ENCODE measurements at places on chromosomes 12 and 14.

DNA sequence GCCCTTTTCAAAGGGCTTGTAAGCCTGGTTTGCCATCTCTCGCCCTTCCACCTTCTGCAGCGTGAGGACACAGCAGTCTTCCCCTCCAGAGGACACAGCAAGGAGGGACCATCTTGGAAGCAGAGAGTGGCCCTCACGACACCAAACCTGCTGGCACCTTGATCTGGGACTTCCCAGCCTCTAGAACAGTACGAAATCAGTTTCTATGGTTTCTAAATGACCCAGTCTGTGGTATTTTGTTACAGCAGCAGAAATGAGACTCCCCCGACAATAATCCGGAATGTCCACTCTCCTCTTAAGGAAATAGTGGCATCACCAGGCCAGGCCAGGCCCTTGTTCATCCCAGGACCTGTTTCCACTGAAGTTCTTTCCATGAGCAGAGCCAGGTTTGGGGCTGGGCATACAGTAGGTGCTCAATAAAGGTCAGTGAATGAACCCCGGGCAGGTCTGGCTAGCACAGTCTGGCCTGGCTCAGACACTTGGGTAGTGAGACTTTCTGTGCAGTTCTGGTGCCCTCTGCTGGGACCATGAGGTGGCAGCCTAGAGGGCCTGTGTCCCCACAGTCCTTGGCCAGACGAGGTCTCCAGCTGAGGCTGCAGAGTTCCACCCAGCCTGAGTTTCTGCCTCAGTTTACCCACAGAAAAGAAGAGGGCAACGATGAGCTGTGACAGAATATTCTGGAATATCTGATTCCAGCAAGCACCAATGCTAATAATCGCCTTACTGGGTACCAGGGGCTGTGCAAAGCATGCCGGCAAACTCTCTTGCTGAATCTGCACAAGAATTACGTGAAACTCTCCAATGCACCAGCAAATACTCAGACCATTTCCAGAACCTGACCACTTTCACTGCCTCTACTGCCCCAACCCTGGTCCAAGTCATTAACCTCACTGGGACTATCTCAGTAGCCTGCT, 14.0 kb downstream of the ABCB9 start:
- no peak for DNase-seq

- no peak for DNase-seq
Observed at GRCh38 chr14:41521891-41522290, 84.8 kb upstream of the LRFN5 start.

- DNase-seq = no peak
Observed at GRCh38 chr12:69266036-69266635, 26.8 kb downstream of the CPSF6 start.

- DNase-seq = no peak
Observed at GRCh38 chr12:121005346-121005815, 10.9 kb downstream of the C12orf43 start.

GRCh38 chr14:45785240-45785639, 532.2 kb upstream of the MIS18BP1 start:
- DNase-seq = no peak

GRCh38 chr12:40946612-40947194, 241.4 kb upstream of the PDZRN4 start:
- DNase-seq = no peak

DNA sequence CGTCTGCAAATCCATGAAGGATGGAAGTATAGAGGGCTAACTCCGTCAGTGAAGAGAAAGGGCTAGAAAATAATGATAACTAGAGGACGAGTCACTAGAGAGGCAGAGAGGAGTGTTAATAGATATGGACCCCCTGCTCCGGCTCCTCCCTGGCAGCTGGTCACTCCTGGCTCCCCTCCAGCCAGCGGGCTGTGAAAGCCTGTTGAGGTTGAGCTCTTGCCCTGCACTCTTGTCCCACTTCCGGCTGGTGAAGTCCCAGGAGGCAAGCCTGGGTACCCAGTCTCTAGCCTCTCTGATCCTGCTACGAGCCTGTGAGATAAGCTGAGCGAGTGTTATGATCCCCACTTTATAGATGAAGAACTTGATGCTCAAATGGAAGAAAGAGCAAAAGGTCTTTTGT, 90.3 kb downstream of the RFX4 start:
- DNase-seq = no peak

DNA sequence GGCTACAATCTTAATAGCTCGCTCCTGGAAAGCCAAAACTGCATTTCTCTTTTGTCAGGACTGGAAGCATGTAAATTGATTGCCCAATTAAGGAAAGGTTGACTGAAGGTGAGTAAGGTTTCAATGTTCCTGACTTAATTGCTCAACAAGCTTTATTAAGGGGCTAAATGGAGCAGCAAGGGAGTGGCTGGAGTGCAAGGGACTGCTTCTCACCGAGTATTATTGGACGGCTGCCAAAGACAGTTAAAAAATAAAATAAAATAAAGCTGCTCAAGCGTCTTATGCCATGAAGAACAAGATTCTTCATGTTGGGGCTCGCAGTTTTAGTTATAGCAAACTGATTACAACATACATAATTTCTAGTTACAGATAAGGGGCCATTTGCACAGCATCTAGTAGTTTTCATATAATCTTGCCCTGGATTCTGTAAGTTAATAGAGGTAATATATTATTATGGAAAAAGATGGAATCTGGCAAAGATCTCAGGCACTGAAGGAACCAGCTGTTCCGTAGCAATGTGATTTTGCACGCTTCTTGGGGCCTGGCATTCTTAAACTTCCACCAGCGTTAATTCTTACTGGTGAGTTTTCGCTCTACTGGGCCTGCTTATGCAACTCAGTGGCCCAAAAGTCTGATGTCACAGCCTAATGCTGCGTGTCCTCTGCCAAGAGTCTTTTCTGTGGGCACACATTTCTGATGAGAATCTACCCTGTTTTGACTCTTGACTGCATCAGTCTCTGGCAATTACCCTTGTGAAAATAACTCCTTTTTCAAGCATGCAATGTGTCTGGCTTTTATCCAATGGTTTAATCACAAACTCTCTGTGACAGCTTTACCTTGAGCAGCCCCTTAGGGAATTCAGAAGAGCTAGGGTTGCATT, 108.5 kb downstream of the SLC38A1 start:
- DNase-seq = peak; percentile 59

DNA sequence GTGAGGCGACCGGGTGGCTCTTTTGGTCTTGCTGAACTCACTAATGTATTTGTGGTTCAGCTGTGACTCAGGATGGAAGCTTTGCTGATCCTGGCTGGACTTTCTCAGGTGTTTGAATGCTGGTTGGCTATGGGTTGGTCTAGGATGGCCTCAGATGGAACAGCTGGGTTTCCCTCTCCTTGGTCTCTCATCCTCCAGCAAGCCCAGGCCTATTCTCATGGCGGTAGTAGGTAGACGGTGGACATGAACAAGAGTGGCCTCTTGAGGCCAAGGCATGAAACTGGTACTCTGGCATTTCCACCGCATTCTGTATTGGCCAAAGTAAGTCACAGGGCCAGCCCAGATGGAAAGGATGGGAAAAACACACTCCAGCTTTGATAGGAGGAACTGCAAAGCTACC, 11.8 kb upstream of the POLR3B start:
- DNase-seq = no peak

GRCh38 chr14:103099081-103099732, 4.7 kb downstream of the EXOC3L4 start:
- DNase-seq = no peak

DNA sequence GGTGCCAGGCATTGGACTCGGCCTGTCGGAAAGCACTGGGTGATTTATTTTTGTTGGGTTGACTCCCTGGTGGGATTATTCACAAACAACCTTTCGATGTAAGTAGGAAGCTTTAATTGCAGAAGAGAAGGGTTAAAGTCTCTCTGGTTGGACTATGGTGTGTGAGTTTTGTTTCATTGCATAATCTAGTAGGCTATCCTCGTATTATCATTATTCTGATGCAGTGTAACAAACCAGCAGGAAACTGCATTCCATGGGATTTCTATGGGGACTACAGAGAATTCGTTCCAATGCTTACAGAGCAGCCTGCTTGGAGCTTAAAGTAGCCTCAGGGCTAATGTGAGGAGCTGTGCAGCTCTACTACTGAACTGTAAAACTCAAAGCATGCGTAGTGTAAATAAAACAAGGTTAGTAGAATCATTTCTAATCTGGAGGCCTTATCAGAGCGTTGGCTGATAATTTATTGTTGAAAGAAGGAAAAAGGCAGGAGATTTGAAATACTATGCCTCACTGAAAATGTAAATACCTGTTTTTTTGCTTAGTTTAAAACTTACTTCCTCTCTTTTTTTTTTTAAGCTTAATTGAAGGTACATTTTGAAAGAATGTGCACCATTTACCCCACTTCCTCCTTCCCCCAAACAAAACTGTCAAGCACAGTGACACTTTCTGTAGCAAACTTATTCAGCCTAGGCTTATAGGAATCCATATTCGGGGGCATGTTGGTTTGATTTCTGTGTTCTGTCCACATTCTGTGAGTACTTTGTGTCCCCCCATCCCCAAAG, 226.7 kb downstream of the NPAS3 start:
- DNase-seq = no peak

DNA sequence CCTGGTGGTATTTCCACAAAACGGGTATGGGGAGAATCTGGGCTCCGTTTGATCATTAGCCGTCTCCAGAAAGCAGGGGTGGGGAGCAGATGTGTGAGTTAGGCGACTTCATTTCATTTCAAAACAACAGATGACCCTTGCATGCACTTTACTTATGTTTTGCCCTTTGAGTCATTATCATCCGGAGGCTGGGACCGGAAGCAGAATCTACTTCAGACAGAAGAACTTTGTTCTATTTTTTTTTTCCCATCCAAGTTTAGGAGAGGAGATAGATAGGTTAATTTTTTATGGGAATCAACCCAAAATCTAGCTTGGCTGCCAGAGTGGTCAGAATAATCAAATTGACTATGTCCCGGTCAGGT, 31.3 kb upstream of the CMAS start:
- no peak for DNase-seq

GRCh38 chr12:92108651-92109050, 37.0 kb downstream of the BTG1 start:
- DNase-seq = no peak

GRCh38 chr12:50985322-50985721, 33.0 kb downstream of the HIGD1C start:
- no peak for DNase-seq

DNA sequence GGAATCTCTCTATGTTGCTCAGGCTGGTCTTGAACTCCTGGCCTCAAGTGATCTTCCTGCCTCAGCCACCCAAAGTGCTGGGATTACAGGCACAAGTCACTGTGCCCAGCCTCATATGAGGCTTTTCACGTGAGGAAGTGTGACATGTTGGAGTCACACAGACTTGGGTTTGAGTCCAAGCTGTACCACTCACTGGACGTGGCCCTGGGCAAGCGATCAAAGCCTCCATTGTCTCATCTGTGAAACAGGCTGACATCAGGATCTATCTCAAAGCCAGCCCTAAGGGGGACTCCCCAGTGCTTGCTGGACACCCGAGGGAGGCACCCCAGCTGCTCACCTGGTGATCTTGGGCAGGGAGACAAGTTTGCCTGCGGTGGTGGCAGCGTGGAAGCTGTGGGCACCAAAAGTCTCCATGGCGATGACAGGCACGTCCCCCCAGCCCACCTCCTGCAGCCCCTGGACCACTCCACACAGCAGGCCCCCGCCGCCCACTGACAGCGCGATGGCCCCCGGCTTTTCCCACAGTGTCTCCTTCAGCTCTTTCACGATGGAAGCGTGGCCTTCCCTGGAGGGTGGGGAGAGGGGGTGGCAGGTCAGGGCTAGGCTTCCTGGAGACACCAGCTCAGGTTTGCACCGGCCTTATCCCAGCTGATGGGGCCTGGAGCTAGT, 6.7 kb downstream of the SDS start:
- no peak for DNase-seq

- no peak for DNase-seq
Observed at GRCh38 chr12:13784504-13784903, 196.9 kb downstream of the GRIN2B start.

- DNase-seq = no peak
Observed at GRCh38 chr12:22698576-22698975, 73.6 kb downstream of the ETNK1 start.

DNA sequence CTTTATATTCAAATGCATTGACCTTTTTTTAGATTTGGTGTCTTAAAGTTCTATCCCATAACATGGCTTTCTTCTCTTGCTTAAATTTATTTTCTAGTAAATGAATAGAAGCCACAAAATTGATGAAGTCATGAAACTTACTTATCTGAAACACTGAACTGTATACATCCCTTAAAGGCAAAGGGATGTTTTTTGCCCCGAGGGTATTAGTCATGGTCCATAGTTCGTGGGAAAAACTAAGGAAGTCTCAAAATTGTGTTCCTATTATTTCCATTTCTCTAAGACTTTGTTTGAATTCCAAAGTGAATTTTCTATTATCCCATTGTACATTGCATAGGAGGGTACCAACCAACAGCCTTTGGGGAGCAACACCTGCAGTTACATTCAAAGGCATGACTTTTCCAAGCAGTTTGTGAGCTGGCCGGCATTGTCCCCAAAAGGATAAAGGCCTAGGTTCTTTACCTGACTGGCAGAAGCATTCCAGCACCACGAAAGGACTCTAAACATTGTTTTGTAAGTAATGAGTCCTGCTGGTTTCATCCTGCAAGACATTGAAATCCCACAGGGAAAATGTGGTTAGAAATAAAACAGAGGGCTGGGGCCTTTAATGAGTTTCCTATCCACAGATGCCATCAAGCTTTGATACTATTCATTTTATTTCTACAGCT, 473.5 kb downstream of the PRKD1 start:
- no peak for DNase-seq

DNA sequence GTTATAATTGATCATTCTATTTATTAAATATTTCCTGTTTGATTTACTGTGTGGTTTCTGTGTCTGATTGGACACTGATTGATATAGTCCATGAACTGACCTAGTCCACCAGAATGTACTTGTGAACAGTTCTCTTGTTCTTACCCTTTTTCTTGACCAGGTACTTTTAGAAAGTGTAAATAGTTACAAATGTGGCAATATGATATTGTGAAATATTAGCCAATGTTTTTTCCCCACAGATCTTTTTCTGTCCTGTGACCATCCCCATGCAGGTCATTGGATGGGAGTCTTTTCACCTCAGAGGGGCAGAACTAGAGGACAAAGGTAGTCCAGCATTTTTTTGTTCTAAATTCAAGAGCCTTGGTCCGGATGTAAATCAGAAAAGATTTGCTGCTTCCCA, 8.3 kb upstream of the CRY1 start:
- DNase-seq = no peak

GRCh38 chr12:23559268-23559753, 390.2 kb downstream of the SOX5 start:
- no peak for DNase-seq

DNA sequence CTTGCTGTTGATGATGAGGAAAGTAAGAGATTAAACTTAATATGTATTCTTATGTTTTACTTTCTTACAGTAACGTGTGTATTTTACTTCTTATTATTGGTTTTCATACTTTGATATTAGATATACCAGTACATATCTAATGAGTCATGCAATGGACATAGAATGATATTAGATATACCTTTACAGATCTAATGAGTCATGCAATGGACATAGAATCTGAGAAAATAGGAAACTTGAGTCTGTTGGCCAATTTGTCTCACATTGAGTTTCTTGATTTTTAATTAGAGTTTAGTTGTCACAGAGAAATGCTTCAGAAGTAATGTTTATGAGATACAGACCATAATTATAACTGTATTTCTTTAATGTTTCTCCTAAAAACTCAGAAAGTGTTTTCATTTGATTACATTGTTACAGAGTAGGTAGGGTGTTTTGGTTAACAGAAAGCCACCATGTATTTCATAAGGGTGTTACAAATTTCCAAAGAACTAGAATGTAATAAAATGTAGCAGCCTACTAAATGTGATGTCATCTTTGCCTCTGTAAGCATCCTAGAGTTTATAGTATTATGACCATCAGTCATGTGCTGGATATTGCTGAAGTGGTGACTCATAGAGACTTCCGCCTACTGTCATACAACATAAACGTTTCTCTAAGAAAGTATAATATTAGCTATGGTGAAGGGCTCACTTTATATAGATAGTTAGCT, 3.0 kb downstream of the GAS2L3 start:
- DNase-seq = no peak

All from left renal pelvis (tissue), 4 donors.